ENCODE measurements at places on chromosomes 13 and 19.

- no peak for DNase-seq
Measured at GRCh38 chr13:26660766-26661165, 99.8 kb downstream of the GPR12 start.

- no peak for DNase-seq
Measured at GRCh38 chr13:30882996-30883766, 22.9 kb upstream of the MEDAG start.

GRCh38 chr19:55258828-55259539, at the start of gene PPP6R1:
PPP6R1 (minus strand) TSS chr19:55259017; CDS start chr19:55247103, 11,914 bp downstream.
- peak; percentile 93 for DNase-seq

- DNase-seq = no peak
Measured at GRCh38 chr19:29379257-29380021, 146.4 kb upstream of the VSTM2B start.

DNA sequence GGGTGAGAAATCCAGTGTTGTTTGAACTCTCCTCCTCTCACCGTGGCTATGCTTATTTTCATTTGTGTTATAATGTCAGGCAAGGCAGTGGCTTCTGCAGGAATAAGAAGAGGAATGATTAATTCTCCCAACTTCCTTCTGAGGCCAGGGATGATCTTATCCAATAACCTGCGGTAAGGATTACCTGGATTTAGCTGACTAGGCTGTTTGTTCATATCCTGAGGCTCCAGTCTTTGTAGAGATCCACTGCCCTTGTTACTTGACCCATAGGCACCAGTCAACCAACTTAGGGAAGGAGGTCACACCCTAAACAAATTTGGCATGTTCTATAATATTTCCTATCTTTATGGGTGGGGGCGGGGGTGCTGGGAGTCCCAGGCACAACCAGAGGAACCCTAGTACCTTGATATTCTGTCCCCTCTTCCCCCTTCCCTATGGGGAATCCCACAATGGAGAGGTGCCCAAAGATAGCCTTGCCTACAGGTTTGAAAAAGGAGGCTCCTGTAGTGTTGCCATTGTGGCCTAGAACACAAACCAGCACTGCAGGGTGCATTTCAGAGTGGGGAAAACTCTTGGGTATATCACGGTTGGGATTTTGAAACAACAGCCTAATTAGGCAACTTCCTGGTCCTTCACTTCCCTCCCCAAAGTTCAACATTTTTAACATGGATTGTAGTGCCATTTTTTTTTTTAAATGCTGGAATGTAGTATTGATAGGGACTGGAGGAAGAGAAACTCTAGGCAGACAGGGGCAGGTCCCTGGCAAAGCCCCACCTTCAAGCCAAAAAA, 977.5 kb upstream of the SPRY2 start:
- no peak for DNase-seq

- DNase-seq = no peak
Measured at GRCh38 chr19:6413721-6414643, 10.6 kb downstream of the KHSRP start.

DNA sequence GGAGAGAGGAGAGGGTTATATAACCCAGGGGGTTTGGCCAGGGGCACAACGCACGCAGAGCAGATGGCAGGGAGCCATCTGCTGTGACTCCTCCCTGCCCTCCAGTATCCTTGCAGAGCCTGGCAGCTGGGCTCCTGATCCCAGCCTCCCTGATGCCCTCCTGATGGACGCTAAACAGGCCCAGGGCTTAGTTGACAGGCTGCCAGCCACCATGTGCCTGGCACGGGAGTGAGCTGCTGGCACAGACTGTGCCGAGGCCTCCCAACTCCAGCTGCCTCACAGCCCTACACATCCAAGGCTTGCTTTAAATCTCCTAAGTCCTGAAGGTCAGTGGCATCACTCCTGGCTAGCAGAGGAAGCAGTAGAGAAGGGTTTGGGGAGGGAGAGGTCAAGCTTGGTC, 16.7 kb downstream of the SYDE1 start:
- DNase-seq = no peak

DNA sequence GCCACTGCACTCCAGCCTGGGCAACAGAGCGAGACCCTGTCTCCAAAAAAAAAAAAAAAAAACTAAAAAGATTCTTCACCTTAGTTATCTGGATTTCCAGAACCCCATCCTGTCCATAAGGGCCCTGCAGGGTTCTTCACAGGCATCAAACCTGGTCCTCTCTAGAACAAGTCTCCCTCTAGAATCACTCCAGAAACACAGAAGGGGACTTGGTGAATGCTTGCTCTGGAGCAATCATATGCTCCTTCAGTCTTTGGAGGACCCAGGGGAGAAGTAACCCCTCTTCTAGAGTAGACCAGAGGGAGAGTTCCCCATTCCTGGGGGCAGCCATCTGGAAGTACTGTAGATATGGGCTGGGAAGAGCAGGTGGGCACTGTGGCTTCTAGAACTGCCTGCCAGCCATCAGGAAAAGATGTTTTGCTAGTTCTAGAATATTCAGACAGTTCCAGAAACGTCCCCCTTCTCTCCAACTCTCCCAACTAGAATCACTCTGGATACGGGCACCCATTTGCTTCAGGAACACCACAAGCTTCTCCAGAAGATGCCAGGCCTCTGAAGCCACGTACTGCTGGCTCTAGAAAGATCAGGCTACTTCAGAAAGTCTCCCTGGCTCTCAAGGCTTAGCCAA, 2.8 kb downstream of the FUT1 start:
- DNase-seq = no peak

DNA sequence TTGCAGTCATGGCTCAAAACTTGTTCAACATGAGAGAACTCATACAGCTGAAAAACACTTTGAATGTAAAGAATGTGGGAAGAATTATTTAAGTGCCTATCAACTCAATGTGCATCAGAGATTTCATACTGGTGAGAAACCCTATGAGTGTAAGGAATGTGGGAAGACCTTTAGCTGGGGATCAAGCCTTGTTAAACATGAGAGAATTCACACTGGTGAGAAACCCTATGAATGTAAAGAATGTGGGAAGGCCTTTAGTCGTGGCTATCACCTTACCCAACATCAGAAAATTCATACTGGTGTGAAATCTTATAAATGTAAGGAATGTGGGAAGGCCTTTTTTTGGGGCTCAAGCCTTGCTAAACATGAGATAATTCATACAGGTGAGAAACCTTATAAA, 20.1 kb downstream of the ZNF283 start:
- no peak for DNase-seq

GRCh38 chr19:30678168-30678567, 306.0 kb downstream of the ZNF536 start:
- DNase-seq = no peak

- DNase-seq = no peak
Measured at GRCh38 chr19:48364598-48365348, 606 bp downstream of the SYNGR4 start.

- no peak for DNase-seq
Measured at GRCh38 chr13:68304286-68304893, 1074.3 kb upstream of the PCDH9 start.

DNA sequence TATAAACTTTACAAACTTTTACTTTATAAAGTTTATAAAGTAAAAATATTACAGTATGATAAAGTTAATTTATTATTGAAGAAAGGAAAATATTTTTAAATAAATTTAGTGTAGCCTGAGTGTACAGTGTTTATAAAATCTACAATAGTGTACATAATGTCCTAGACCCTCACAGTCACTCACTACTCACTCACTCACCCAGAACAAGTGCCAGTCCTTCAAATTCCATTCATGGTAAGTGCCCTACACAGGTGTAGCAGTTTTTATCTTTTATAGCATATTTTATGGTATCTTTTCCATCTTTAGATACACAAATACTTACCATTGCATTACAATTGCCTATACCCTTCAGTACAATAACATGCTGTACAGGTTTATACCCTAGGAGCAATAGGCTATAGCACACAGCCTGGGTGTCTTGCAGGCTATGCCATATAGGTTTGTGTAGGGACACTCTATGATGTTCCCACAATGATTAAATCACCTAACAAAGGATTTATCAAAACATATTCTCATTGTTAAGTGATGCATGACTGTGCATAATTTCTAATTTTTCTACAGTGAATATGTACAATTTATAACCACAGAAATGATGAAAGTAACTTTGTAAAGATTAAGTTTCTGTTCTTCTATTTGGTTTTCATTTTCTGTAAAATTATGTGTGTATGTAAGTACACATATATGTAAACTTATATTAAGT, 98.0 kb downstream of the SPRY2 start:
- no peak for DNase-seq

GRCh38 chr13:25927932-25928331, 123.9 kb downstream of the SHISA2 start:
- DNase-seq = no peak

GRCh38 chr19:347946-348861, 3.6 kb upstream of the MIER2 start:
- no peak for DNase-seq

DNA sequence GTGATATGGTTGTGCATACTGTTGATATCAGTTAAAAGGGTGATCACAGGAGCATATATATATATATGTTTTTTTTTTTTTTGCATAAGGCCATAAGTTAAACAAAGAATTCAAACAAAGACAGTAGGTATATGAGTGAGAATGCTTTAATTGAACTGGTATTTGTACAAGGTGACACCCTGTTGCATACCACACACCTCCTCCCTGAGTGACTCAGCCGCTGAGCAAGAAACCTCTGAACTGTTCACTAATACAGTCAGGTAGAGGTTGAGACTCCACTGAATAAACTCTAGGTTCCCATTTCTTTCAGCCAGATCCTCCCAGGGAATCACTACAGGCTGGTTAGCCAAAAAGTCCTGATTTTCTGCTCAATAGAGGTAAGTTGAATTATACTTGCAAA, at the start of gene SCEL:
SCEL (plus strand) TSS at position 259 of the 400 bp plus-strand sequence. CDS start 20,170 bp downstream, outside the sequence.
- DNase-seq = no peak

All from activated T-helper 1 cell treated with anti-CD3 and anti-CD28 coated beads, Interleukin-12 subunit alpha, Interleukin-12 subunit beta, Interleukin-2, Interleukin-4 antibody, amounts not matched to agents 30 ng/mL and 10 ng/mL and 1 ng/mL, durations not matched to agents 14 hours and 24 hours and 36 hours (primary cell).